ENCODE measurements at places on chromosomes 12 and 14.

DNA sequence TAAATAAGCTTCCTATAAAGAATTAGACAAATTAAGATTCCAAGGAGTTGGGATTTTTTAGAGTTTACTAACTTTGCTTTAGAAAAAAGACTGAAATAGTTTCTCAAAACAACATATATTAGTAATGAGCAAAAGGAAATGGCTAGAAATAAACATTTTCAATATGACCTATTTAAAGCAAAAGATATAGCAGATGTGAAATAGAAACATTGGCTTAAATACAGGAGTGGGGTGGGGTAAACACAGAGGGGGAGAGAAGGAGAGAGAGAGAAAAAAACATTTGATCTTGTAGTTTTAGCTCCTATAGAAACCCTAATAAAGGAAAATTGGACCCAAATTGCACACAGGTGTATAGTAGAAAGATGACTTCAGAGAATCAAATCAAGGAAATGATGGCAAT is 794.5 kb downstream of the MED13L start:
- no peak for DNase-seq

DNA sequence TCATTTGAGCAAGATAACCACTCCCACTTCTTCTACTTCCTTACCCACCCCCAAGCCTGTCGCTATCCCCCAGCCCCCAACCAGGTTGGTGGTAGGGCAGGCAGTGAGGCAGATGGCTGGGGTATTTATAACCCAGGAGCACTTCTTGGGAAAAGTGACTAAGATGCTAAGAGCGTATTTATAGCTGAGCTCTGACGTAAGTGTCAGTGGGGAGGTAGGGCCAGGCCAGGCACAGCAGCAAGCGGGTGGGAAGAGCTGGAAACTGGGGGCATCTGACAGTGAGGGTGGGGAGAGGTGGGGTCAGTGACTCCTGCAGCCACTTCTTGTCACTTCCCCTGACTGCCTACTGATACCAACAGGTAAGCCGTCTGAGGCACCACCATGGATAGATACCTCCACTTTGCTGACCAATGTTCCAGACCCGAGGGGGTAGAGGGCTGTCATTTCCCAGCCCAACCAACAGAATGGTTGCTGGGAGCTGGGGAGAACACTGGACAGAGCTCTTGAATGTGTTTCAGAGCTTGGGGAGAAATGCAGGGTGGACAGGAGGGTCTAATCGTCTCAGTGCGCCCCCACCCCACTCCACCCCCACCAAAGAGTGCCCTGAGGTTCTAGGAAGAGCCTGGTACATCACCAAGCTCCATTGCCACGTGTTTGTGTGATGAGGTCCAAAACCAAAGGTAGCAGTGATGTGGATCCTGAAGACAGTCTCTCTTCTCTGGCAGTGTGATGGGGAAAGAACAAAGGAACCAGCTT is 2.7 kb upstream of the INHBE start:
- peak; percentile 84 for DNase-seq

DNA sequence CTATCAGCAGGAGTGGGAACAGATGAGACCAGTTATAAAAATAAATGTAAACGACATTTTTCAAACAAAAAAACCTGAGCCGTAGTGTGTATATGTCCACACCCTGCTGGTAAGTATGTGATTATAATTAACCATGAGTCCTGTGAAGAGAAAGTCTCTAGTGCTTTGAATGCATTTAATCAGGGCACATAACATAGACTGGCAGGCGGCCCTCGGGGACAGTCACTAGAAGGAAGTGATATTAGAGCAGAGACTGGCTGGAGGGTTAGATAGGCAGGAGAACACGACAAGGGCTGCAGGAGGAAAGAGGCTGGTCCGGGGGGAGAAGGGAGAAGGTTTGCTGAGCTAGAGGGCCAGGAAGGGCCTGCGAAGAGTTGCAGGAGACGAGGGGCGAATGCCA is 23.8 kb upstream of the ELK3 start:
- DNase-seq = no peak

DNA sequence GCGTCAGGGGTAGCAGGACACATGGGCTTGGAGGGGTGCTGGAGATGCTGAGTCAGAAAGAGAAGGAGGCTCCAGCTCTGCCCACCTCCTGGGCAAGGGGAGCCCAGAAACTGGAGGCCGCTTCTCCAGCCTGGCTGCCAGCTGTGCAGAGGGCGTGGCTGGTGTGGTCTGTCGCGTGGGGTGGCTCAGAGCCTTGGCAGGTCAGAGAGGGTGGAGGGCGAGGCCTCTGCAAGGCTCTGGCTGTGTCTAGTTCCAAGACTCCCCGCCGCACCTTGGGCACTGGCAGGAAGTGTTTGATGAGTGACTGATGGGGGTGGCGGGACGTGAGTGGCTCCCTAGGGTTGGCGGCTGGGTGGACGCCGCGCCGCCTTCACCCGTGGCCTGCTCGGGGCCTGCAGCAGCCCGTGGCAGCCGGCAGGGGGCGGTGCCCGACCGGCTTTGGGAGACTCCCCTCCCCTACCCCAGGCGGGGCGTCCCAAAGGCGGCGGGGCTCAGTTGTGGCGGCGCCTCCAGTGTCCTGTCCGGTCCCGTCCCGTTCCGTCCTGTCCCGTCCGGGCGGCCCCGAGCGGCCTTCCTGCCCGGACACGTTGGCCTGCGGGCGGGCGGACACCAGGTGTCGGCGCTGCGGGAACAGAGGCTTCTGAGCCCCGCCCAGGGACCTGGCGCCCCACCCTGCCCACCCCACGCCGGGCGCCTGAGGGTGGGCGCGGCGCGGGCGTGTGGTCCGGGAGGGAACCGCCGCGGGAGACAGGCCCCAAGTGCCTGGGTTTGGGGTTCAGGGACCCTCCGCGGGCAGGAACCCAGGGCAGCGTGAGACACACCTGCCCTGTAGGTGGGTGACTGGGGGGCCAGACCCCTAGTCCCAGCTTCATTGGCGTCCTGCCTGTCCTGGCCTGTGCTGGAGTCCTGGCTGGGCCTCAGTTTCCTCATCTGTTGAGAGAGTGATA is 39.7 kb downstream of the KRT80 start:
- DNase-seq = no peak

- no peak for DNase-seq
These were observed 159.5 kb downstream of the ZFP36L1 start for GRCh38 chr14:68633131-68633991.

DNA sequence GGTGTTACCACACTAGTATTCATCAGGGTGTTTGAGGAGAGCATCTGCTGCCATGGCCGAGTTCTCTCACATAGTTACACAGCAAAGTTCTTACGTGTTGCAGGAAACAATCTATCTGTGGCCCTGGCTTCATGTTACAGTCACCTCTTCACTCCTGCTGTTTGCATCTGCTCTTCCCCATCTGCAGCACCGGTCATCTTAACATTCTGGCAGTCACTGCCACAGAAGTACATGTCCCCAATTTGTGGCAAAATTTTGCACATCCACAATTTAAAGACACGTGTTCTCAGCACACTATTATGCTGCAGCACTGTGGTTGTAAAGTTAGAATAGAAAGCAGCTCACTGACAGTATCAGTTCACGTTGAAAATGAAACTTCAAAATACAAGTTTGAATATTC is 23.2 kb downstream of the MAPK1IP1L start:
- no peak for DNase-seq

GRCh38 chr12:111580737-111581136 is 18.4 kb downstream of the ATXN2 start:
- no peak for DNase-seq

- no peak for DNase-seq
These were observed 131.9 kb downstream of the HMGA2 start for GRCh38 chr12:65956056-65956738.

- DNase-seq = no peak
These were observed 8.3 kb upstream of the SYNDIG1L start for GRCh38 chr14:74434294-74434693.

GRCh38 chr12:54141431-54142113 is 47.2 kb downstream of the SMUG1 start:
- no peak for DNase-seq

DNA sequence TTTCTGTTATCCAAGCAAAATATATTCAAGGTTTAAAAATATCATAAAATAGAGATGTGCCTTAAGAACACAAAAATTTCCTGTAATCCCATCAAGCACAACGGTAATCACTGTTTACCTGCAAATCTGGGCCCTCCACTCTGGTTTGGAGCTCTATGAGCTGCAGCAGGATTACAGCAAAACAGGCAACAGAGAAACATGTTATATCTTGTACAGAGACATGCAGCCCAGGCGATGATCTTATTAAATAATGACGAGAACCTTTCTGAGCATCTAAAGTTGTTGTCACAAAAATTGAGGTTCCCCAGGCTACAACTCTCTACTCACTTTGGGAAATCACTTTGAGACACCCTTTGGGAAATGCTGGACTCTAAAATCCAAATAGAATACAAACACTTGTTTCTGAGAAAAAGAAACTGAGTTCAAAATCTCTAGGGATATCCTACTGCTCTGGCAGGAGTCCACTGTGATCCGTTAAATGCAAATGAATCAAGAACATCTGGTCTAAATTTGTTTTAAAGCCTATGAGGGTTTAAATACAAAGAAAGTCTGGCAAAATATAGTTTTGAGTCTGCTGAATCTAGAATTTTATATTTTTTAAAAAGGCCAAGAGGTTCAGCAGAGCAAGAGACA is 36.3 kb downstream of the STON2 start:
- DNase-seq = no peak

GRCh38 chr14:102939820-102940561 is 17.5 kb downstream of the AMN start:
- no peak for DNase-seq

GRCh38 chr12:64558754-64559153 is 51.5 kb upstream of the RASSF3 start:
- no peak for DNase-seq

DNA sequence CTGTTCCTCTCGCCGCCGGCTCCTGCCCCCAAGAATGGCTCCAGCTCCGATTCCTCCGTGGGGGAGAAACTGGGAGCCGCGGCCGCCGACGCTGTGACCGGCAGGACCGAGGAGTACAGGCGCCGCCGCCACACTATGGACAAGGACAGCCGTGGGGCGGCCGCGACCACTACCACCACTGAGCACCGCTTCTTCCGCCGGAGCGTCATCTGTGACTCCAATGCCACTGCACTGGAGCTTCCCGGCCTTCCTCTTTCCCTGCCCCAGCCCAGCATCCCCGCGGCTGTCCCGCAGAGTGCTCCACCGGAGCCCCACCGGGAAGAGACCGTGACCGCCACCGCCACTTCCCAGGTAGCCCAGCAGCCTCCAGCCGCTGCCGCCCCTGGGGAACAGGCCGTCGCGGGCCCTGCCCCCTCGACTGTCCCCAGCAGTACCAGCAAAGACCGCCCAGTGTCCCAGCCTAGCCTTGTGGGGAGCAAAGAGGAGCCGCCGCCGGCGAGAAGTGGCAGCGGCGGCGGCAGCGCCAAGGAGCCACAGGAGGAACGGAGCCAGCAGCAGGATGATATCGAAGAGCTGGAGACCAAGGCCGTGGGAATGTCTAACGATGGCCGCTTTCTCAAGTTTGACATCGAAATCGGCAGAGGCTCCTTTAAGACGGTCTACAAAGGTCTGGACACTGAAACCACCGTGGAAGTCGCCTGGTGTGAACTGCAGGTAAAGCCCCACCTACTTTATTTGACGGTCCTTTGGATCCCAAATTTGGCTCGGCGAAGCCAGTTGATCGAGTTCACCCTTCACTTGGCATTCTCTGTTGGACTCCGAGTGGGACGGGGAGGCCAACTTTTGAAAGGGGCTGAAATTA is 1.5 kb downstream of the WNK1 start:
- DNase-seq = no peak

GRCh38 chr14:61822458-61822857 is 60.2 kb downstream of the SNAPC1 start:
- no peak for DNase-seq

GRCh38 chr12:105423921-105424320 is 93.4 kb downstream of the C12orf75 start:
- no peak for DNase-seq

DNA sequence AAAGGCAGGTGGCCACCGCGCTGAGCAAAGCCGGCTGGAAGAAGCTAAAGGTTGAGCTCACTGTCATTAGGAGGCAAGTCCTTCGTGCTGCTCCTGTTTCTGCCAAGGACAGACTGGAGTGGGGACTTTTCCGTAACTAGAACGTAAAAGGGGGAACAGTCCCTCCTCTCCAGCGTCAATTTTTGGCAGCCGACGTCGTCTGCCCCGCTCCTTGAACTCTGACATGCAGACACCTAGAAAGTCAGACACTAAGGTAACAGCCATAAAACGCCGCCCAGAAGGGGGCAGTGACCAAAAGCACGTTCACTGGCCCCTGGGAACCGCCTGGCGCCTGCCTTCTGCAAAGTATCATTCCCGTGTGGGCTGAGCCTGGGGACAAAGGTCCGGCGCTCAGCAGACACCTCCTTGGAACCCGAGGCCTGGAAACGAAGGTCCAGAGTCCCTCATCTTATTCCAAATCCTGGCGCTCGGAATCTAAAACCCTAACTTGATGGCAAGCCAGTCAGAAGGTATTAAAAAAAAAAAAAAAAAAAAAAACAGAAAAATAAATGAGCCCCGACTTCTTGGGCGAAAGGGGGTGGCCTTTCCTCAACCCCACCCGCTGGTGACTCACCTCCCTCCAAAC is 1.1 kb upstream of the LRP1 start:
- DNase-seq = no peak

DNA sequence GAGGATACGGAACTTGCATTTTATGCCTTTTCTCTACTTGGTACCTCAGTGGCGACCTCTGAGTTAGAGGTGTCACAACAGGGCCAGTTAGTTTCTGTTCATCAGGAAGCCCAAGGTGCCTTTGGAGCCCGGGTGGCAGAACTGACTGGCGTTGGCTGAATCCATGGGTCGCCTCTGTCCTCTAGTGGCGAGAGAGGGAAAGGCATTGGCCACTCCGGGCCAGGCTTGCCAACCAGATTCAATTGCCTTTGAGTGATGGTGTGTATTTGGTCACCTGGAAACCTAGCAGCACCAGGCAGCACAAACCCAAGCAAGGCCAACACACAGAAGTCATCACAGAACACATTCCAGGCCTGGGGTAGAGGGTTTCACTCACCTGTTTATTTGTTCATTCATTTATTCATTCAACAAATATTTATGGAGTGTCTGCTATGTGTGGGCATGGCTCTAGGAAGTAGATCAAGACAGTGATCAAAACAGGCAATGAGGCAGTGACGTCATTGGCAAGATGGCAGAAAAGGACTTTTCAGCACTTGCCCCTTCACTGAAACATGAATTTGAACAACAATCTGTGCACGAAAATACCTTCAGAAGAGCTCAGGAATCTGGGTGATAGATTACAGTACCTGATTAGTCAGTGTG is 40.5 kb upstream of the KCNA5 start:
- peak; percentile 18 for DNase-seq

DNA sequence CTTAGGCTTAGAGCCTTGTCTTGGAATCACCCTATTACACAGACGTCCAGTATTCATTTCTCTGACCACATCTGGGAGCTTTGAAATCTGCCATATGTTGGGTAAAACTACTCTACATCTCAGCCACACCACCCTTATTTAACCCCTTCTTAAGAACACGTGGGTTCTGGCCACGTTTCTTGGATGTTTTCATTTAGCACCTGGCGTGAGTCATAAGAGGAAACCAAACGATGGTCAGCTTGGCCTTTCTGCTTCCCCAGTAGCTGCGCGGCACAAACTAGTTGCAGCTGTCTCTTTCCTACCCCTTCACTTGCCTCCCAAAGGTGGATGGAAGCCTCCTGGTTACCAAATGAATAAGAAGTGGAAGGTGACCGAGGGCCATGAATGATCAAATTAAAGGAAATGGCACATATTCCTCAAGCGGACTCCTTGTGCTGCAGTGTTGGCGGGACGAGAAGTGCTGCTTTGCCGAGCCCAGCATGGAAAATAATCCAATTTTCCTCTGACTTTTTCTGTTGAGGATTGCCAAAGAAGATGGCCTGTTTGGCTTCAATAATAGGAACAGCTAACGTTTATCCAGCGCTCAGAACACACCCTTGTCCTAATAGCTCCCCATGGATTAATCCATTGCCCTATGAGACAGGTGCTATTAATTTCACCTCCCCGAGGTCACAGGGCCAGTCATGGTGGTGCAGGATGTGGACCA is 154.1 kb downstream of the ZNF664 start:
- DNase-seq = no peak
